Femur (tissue), 1 donor: ENCODE measurements at places on chromosomes 13 and 19.

DNA sequence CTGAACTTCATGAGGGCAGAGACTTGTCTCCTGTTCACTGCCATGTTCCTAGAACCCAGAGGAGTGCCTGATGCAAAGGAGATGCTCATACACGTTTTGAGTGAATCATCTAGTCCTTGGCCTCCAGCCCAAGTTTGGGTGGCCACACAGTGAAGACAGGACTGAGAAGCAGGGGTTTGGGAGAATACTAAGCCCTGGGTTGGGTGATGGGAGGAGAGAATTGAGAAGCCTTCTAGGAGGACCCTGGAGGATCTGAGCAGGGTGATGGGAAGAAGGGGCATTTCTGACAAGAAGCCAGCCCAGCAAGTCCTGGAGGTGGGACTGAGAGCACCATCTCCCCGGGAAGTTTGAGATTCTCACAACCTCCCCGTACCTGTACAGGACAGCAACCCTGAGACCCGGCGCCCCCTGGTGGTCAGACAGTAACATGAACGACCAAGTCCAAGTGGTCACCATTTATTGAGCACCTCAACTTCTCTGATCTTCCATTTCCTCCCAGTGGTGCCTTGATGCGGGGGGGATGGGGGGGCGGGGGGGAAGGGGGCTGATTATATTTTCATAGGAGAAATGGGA, 11.0 kb downstream of the CTU1 start:
- peak; percentile 60 for DNase-seq

DNA sequence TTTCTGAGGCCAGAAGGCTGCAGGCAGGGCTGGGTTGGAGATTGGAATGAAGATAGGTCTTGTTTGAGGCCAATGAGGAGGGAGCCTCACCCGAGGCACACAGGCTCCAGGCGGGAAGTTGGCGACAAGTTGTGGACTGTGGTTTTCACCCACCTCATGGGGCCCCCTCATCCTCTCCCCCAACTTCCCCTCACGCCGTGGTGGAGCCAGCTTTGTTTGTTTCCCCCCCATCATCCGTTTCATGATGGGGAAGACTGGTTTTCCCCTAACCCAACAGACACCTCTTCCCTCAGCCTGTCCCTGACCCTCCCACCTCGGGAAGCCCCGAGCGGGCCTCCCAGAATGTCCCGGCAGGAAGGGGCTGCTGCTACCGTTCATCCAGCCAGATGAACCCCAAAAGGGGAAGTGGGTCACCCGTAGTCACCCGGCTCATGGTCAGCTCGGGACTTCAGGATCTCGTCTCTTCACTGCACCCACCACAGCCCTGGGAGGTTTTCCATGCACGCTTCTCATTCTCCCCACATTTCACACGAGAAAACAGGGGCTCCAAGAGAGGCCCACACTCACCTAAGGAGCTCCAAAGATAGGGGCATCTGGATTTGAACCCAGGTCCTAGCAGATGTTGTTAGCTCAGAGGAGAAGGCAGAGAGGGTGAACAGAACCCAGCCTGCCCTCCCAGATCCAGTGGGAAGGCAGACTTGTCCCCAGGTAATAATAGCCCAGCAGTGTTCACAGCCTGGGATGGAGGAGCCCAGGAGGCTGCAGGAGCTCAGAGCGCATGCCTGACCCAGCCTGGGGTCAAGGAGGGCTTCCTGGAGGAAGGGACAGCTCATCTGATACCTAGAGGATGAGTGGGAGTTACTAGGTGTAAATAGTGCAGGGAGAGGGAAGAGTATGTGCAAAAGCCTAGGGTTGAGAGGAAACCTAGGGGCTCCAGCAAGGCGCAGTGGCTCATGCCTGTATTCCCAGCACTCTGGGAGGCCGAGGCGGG, 23.5 kb downstream of the CEACAM16 start:
- no peak for DNase-seq

- no peak for DNase-seq
These were observed 121.3 kb upstream of the SPACA7 start for GRCh38 chr13:112254900-112255299.

GRCh38 chr19:1884719-1885334, 469 bp downstream of the ABHD17A start:
- peak; percentile 38 for DNase-seq

- DNase-seq = no peak
These were observed 1.4 kb upstream of the ERFL start for GRCh38 chr19:41929536-41930071.

- no peak for DNase-seq
These were observed 1256.4 kb downstream of the DIAPH3 start for GRCh38 chr13:58907347-58907746.

DNA sequence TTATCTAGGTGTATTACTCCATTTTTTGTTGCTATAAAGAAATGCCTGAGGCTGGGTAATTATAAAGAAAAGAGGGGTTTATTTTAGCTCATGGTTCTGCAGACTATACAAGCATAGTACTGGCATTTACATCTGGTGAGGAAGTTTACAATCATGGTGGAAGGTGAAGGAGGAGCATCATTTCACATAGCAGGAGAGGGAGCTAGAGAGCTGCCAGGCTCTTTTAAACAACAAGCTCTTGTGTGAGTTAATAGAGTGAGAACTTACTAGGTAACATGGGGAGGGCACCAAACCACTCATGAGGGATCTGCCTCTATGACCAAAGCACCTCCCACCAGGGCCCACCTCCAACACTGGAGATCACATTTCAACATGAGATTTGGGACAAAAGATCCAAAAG, 221.7 kb upstream of the GPC6 start:
- DNase-seq = no peak

DNA sequence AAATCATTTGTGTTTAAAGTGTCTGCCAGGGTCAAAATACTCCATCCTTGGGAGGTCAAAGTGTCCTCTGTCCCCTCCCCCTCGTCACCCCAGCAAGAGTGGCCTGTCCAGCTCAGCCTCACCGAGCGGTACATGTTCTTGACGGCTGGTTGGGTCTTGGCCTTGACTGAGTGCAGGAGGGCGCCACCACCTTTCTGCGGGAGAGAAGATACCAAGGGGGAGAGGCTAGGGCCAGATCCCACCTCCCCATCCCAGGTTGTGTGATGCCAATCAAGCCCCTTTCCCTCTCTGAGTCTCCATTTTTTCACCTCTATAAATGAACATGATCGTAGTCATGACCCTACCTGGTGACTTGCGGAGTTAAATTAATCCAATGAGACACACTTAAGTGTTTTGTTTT, 6.1 kb downstream of the CRB3 start:
- DNase-seq = no peak

DNA sequence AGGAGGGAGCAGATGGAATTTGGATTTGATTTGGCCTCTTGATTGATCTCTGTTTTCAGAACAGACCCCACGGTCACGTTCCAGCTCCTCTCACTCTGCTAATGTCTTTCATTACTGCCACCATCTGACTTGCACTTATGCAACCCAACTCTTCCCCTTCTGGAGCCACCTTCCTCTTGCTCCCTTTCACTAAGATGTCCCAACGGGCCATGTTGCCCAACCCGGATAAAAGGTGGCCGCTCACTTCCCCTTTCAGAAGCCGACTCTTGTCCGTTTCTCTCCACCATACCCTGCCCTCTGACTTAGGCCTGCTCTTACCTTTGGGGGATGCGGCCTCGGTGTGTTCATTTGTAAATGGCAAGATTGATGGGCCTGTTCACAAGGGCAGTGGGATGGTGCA, 27.4 kb upstream of the CYP4F8 start:
- DNase-seq = peak; percentile 56

- DNase-seq = no peak
These were observed 9.3 kb downstream of the PDX1 start for GRCh38 chr13:27928805-27929753.

DNA sequence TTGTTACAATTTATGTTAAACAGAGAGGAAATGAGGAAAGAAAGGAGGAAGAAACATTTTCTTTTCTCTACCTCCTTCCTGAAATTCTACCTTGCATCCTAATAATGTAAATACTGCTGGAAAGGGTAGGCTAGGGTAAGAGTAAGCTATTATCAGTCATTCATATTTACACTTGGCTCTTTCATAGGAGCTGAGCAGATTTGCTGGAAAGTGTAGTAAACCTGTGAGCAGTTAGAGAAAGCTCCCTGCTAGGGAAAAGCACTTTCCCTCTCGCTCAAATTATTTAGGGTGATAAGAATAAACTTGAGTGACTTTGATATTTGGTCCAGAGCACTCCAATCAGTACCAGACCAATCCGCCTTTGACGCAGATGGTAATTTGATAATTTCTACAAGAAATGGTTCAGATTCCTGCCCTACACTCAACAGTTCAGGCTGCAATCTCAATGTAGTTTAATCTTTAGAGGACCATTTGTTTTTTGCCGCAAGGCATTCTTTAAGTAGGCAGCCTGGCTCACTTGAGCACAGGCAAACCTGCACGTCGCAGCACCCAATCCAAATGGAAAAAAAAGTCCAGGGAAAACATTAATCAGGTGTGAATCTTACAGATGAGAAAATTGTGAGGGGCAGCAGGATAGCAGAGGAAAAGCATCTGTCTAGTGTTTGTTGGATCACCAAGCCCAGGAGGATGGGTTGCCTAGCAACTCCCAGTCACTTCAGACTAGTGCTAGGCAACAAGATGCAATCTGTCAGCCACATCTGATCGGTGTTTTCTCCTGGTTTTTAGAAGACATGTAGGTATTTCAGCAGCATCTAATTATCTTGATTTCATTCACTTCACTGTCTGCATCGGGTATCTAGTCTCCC, 68.6 kb upstream of the KL start:
- DNase-seq = no peak

GRCh38 chr19:31980796-31981195, 364.6 kb upstream of the ZNF507 start:
- no peak for DNase-seq

GRCh38 chr13:51152701-51153100, 41.6 kb upstream of the C13orf42 start:
- no peak for DNase-seq

- no peak for DNase-seq
These were observed 1598.8 kb upstream of the MIR17HG start for GRCh38 chr13:89748716-89749115.

DNA sequence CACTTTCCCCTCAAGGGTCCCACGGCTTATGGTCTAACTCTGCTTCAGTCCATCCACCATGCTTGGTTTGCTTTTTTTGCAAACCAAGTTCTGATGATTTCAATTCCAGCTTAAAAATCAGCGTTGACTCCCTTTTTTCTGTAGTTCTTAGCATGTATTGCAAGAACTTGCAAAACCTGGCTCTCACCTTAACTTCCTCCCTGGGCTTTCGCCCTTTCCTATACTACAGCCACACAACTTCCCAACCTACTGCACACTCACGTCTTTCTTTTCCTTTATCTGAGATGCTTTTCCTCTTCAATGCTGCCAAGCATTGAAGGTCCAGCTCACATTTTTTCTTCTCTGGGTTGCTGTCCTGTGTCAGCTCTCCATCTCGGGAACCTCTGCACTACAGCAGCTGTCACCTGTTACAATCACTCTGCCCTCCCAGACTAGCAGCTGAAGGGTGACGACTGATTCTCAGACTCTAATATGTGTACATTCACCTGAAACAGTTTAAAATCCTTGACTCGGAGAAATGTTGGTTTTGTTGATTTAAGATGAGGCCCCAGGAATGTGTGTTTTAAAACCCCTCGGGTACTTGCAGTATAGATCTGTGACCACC, 143.7 kb downstream of the FREM2 start:
- DNase-seq = peak; percentile 28

- DNase-seq = no peak
These were observed 3.5 kb upstream of the LGALS4 start for GRCh38 chr19:38816131-38816750.

GRCh38 chr13:89514534-89515312, 1832.8 kb upstream of the MIR17HG start:
- peak; percentile 28 for DNase-seq

DNA sequence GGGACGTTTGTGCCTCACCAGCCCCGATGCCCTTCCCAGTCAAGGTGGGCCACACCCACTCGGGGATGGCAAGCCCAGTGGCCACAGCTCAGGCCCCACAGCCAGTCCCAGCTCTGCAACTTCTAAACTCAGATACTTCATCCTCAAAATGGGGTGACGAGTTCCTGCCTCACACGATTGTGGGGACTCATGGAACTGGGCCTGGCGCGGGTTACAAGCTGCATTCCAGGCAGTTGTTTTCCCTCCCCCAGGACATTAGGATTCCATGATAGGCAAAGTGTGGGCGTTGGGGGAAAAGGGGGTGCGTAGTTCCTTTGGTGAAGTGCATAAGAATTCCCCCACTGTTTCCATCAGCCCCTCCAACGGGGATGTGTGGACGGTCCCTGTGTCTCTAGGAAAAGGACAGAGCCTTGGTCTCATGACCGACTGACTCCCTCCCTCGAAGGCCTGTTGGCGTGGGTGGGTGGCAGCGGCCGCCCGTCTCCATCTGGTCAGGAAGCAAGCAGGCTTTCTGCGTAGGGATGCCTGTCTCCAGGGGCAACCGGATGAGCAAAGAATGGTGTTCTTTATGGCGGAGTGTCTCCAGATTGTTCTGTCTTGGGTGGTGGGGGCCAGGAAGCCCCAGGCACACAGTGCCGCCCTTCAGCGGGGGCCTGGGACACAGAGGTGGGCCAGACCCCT, 21.1 kb upstream of the NPAS1 start:
- DNase-seq = no peak

GRCh38 chr19:40668991-40669614, 21.3 kb downstream of the NUMBL start:
- no peak for DNase-seq

- DNase-seq = no peak
These were observed 630.0 kb upstream of the MIR17HG start for GRCh38 chr13:90717451-90717936.

- DNase-seq = no peak
These were observed 257.0 kb downstream of the ENOX1 start for GRCh38 chr13:43529796-43530195.

DNA sequence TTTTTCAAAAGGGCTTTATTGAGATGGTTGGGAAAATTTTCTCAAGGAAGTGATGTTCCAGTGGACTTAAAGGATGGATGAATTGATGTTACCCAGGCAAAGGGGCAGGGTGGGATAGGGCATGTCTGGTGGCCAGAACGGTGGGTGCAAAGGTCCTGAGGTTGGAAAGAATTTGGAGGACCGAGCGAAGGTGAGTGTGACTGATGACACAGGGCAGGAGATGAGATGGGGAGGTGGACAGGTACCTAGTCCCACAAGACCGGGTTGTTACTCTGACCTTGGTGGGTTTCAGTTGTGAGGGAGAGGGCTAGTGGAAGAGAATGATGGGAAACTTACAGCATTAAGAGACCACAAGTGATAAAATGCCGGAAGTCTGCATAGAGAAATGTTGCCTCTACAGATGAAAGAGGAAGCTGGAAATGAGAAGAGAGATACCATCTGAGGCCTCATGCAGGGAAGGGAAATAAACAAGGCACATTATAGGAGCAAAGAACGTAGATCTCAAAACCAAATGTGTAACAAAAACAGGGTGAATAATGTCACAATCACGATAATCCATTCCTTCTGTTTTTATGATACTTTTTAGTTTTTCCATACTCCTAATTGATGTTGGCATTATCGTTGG, 4.5 kb downstream of the ADGRE1 start:
- DNase-seq = no peak

DNA sequence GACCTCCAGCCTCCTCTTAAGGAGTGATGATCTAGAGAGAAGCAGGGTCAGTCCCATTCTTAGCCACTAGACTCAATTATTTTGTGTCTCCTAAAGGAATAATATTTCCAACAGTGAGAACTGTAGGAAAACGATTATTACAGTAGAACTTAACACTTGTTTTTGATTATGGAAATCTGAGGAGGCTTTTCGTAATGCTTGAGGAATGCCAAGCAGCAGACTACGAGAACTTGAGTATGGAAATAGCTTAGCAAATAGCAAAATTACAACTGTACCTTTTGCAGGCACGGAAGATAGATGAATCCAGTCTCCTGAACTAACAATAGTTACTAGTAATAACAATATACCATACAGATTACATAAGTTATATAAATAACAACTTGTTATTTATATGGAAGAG, 12.2 kb downstream of the BRD4 start:
- DNase-seq = no peak

- no peak for DNase-seq
These were observed 89.6 kb upstream of the SPRY2 start for GRCh38 chr13:80430561-80430960.
